ENCODE measurements at places on chromosomes 12 and 14.

GRCh38 chr12:54448344-54448743 is 25.1 kb downstream of the GTSF1 start:
- DNase-seq: no peak

- DNase-seq: no peak
Observed at GRCh38 chr12:27975222-27976136, 2.9 kb upstream of the PTHLH start.

DNA sequence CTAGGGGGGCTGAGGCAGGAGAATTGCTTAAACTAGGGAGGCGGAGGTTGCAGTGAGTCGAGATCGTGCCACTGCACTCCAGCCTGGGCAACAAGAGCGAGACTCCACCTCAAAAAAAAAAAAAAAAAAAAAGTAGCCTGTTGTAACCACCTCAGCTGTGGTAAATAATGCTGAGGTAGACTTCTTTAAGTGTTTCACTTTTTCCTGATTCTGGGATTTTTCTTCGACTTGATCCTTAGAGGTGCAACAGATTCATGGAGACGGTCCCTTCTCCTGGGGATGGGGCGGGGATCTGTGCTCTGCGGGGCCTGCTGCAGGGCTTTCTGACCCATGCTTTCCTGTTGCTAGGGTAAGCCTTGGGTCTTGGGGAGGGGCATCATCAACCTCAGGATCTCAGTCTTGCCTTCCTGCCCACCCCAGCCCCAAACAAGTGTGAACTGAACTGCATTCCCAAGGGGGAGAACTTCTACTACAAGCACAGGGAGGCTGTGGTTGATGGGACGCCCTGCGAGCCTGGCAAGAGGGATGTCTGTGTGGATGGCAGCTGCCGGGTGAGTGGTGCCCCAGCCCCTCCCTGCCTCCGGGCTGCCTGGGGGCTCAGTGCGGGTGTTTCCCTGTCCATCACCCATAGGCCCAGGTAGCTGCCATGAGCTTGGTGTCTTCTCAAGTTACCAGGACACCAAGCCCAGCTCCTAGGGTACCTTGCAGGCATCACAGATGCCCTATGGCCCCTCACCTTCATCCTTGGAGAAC is 12.4 kb downstream of the PAPLN start:
- no peak for DNase-seq

DNA sequence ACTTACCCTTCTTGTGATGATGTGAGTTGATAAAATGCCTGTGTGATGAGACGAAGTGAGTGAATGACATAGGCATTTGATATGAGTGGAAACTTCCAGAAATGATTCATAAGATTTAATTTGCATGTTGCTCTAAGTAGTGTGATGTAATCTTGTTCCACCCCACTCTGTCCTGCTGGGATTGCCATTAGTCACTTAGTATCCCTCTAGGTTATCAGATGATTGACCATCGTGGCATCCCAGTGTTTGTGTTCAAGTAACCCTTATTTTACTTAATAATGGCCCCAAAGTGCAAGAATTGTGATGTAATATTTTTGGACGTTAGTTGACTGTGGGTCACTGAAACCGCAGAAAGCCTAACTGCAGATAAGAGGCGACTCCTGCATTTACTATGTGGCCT is 214.4 kb upstream of the DIO2 start:
- no peak for DNase-seq

DNA sequence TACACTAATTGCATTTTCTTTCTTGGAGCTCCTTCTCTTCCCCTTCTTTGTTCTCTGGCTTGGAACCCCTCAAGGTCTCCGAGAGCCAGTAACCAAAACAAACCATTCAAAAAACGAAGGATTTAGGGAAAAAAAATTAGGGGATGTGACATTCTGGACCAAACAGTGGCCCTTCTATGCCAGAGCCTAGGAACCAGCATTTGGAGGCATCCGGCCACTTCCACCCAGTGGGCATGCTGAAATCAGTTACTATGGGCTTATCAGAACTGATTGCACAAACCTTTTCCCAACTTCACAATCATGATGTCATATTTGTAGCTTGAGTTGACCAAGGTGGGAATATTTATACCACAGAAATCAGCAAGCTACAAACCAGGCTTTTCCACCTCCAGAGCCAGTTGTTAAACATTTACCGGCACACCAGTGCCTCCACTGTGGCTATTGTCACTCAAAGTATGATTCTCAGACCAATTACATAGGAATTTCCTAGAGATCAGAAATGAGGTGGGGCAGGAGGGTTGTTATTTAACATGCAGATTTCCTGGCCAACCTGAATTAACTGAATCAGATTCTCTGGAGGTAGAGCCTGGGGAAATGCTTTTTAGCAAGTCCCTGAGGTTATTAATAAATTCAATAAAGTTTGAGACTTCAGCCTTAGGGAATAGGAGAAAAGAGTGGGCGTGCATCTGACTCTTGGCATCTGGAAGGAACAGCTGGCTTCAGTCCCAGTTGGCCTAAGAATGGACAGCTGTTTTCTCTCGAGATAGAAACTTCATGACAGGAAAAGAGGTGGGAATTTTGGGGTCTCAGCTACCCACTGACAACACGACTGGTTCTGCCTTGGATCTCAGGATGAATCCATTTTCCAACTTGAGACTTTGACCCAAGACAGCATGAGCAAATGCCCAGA is 273.9 kb downstream of the ZFP36L1 start:
- DNase-seq: no peak

- no peak for DNase-seq
Observed at GRCh38 chr14:70642303-70643235, 853 bp downstream of the TTC9 start.

DNA sequence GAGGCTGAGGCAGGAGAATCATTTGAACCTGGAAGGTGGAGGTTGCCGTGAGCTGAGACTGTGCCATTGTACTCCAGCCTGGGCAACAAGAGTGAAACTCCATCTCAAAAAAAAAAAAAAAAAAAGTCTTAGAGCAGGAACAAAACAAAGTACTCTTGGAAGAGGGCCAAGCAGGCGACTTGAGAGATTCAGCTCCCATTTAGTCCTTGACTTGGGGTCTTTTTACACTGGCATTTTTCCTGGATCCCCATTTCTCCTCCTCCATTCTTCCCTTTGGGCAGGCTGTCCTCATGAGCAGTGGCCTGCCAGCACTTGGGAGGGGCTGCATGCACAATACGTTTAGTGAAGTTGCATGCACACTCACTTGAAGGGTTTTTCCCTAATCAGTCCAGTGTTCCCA is 72.9 kb downstream of the C14orf132 start:
- no peak for DNase-seq

GRCh38 chr14:101773378-101773777 is 11.9 kb downstream of the PPP2R5C start:
- no peak for DNase-seq

DNA sequence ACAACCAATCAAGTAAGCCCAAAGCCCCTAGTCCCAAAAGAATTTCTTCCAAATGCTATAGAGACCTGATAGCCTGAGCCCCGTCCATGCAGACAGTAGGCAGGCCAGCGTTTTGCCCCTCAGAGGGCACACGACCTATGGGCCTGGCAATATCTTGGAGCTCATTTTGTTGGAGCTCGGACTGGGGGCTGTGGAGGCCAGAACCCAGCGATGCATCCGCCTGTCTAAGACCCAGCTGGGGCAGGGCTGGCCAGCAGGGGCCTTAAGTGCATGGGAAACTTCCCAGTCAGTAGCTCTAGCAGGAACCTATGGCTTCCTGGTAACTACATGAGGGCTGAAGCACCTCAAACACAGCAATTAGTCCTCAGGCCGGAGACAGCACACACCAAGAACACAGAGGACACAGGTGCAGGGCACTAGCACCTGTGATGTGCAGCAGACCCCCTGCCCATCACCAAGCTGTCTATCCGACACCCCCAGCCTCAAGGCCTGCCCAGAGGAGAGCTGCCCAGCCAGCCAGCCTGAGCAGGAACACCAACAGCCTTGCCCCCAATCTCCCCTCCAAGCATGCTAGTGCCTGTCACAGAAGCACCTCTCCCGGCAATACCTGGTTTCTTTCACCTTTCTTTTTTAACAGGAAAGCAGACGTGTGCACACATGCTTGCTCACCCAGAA is 50.8 kb downstream of the ARL6IP4 start:
- no peak for DNase-seq

DNA sequence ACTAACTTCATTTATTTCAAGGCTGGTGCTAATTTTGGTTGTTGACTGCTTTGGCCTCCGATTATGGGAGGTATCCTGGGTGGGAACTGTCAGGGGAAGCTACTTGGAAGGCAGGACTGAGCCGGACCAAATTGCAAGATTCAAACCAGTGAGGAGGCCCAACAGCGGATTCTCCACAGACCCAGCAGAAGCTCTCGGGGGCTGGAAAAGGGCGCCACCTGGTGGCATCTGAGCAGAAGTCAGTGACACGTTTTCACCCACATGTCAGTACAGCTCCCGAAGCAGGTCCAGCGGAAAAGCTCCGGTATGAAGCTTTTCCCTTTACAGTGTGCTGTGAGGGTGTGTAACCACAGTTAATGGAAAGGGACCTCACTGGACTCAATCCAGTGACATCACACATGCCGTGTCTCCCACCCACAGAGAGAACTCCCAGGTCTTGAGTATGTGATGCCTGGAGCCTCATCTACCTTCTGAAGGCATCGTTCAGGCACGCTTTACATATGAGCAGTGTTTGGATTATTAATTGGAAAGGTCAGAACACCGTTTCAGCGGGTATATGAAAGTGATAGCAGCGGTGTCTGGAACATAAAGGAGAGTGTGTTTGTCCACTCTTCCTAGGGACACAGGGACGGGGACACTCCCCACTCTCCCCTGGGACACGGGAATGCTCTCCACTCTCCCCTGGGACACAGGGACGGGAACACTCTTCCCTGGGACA is 3.6 kb upstream of the P2RX2 start:
- DNase-seq: peak; percentile 78

DNA sequence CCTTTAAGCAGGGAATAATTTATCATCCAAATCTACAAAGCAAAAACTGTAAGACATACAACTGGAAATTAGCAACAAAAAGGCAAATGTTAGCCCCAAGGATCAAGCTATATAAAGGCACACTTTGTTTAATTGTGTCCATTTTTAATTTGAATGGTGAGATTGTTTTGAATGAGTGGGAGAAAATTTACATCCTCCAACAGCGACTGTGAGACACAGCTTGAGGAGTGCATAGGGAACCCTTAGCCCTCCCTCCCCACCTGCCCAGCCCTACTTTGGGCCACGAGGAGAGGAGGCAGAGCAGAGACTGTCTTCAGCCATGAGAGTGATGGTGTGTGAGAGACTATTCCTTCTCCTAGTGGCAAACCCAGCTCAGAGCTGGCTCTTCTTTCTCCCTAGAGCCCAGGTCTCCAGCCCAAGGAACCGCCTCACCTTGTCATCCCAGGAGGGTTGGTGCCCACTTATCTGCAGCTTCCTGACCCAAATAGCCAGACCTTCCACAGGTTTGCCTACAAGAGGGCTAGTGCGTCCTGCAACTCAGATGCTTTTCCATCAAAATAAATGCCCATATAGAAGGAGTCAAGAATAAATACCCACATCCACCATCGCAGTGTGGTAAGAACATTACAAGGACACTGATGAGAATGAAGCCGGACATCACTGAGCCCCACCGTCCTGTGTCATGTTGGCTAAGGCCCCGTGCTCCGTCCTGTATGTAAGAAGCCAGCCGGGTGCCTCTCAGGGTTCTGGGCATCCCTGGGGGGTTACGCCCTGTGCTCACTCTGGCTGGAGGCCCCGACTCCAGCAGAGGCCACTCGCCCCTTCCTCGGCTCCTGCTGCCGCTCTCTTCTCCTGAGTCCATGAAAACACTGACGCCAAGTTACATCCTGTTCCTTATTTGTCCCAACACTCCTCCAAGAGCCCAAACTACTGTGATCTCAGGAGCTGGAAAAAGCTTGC is 36.4 kb upstream of the C14orf180 start:
- no peak for DNase-seq

- DNase-seq: no peak
Observed at GRCh38 chr12:93783832-93784231, 106.7 kb downstream of the CRADD start.

DNA sequence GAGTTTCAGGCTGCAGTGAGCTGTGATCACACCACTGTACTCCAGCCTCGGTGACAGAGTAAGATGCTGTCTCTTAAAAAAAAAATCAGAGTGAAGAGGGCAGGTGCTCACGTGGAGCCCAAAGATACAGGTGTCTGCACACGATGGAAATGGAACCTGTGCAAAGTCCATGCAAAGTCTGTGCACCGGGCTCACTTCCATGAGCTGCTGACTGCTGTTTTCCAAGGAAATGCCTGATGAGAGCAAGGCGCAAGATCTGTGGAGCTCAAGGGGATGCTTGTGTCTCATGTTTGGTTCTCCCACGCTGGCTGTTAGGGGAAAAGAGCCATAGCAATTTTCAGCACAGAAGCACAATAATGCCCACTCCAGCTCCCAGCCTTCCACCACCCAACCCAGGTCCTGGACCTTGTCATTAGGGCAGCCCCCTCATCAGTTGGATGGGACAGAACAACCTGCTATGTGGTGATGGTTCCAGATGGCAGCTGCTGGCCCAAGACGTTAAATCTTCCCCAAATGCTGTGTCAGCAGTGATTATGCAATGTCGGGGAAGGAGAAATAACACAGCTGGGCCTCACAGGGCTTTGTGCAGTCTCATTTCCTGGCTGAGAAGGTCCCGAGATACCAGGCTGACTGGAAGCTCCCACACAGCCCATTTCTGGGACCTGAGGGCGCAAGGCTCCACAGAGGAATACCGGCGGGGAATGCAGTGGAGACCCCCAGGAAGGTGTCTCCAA is 27.9 kb upstream of the DICER1 start:
- DNase-seq: no peak

DNA sequence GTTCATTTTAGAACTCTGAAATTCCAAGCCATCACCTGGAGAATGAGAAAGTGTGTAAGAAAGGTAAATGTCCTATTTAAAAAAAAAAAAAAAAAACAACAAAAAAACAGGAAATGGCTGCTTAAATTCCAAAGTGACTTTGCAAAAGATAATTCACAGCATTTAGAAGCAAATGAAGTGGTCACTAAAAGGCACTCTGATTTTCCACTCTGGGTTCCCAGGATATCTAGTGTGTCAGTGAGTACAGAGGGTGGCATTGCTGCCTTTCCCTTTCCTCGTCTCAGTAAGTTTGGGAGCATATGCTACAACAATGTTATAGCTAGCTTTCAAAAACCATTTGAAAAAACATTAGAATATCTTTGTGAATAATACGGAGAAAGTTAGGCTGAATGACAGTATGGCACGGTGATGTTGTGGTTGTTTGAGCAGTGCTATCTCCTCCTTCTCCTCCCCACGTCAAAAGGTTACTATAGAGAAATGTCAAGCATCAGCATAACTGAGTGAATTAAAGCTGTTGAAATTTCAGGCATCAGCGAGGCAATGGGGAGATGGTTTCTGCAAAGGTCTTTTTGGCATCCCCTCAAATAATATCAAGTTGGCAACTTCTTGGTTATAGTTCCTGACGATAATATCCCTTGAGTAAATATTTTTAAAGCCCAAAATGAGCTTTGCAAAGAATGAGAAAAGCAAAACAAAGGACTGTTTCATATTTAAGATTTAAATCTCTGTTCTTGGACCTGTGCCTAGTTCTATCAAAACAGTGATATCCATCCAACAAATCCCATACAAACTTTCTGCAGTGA is 164.5 kb upstream of the E2F7 start:
- DNase-seq: no peak

- peak; percentile 14 for DNase-seq
Observed at GRCh38 chr12:11653215-11653753, 3.8 kb downstream of the ETV6 start.

- no peak for DNase-seq
Observed at GRCh38 chr12:26279091-26279490, 83.7 kb downstream of the SSPN start.

GRCh38 chr12:93970900-93971688 is 177.3 kb upstream of the PLXNC1 start:
- DNase-seq: no peak

Measured in stimulated activated CD4-positive, alpha-beta T cell treated with anti-CD3 and anti-CD28 coated beads, Interleukin-1b, Interleukin-23, amount 100 ng/mL, for 4 hours (primary cell).